ENCODE measurements at places on chromosomes 13 and 19. TPM values are rescaled to one million over a fixed set of nuclear protein-coding genes. Genes with fewer than 3 reads are reported as not detected.

The APOC1 gene
- total RNA-seq, result 17.8 TPM

The HS6ST3 gene
- 50.3 TPM for total RNA-seq

The IZUMO4 gene
- total RNA-seq, result 8.5 TPM

The NLRP9 gene
- not detected for total RNA-seq

The PRODH2 gene
- total RNA-seq, result not detected

The CERS4 gene
- 55.6 TPM for total RNA-seq

The C19orf81 gene
- not detected for total RNA-seq

The DPF1 gene
- 43.8 TPM for total RNA-seq

The ZNF541 gene
- total RNA-seq, result 0.23 TPM

The ALOX5AP gene
- 3.7 TPM for total RNA-seq

The CD177 gene
- total RNA-seq, result 1.8 TPM

The PPFIA3 gene
- total RNA-seq, result 59.1 TPM

The ERFL gene
- total RNA-seq, result 1.6 TPM

The ZNF146 gene
- total RNA-seq, result 65.5 TPM

The TMEM150B gene
- total RNA-seq, result not detected

The DCLK1 gene
- total RNA-seq, result 391 TPM

The KLK2 gene
- total RNA-seq, result not detected

The DLL3 gene
- 17.5 TPM for total RNA-seq

The PPP1R15A gene
- 21.5 TPM for total RNA-seq

The CCL25 gene
- not detected for total RNA-seq

The ENOX1 gene
- total RNA-seq, result 30.9 TPM

The ERICH6B gene
- not detected for total RNA-seq

The BRME1 gene
- total RNA-seq, result 11.1 TPM

The RASIP1 gene
- 4.8 TPM for total RNA-seq

Data from diencephalon (tissue), 1 donor.